A172 (cell line): ENCODE measurements at places on chromosomes 6 and 20. TPM values are rescaled to one million over a fixed set of nuclear protein-coding genes. Genes with fewer than 3 reads are reported as not detected.

MYH7B gene
- total RNA-seq, result not detected in 2 replicates

GRCh38 chr20:49729780-49730179 is 16.1 kb upstream of the B4GALT5 start:
- DNase-seq, result no peak

FAM184A gene
- total RNA-seq, result 3.1 and 4.6 TPM in 2 replicates

DNA sequence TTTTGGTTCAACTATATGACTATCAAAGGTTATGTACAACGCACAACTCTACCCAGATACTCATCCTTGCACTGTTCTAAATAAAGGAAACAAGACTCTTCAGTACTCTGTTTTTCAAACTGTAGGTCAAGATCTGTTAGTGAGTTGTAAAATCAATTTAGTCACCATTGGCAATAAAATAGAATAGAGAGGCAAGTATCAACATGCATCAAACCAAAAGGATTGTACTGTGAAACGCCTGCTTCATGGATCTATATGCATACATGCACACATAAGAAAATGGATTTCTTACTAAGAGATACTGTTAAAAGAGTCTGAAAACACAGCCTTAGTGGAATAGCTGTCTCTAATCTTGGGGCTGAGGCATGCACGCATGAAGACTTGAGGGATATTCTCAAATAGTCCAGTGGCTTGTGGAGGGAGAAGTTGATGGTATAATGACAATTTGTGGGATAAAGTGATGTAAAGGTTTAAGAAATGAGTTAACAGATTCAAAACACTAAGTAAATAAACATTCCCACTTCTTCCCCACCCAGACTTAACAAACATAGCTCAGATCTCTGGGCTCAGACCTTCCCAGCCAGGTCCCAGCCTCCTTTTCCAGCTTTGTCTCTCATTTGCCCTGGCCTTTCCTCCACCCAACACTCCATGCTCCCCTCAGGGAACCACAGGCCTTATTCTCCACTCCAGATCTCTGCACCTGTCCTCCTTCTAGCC is 10.7 kb upstream of the LZTS3 start:
- no peak for DNase-seq

DNA sequence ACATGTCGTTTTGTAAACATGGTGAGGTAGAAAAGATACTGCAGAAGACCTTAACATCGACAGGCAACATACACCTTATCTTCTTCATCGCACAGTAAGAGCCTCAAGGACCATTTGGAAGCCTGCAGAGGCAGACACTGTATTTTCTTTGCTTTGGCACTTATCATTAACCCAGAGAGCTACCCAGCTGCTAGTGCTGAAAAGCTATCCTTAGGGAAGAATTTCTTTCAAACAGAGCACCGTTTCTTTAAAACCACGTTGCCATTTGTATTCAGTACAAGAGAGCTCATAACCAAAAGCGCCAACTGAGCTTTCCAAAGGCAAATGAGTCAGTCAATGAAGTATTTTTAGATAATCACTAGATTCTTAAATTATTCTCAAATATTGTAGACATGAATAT is 306.6 kb downstream of the EPM2A start:
- DNase-seq, result no peak

GRCh38 chr6:3592371-3592941 is 135.6 kb upstream of the SLC22A23 start:
- DNase-seq, result peak; percentile 86

DNA sequence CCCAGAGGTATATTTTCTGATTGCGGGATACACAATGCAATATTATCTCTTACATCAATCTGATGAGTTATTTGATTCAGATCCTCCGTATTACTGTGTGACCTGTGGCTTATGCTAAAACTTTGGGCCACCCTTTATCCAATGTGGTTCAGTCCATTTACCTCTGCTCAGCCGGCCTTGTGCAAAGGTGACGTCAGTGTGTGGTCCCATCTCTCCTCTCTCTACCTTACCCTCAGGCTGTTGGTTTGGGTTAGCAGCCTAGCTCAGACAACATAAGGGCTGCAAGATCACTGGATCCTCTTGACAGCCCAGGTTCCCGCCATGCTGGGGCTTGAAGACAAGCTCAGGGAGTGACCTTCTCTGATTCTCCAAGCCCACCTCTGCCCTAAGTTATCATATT is 33.0 kb downstream of the SNHG17 start:
- DNase-seq, result no peak

PDYN gene
- total RNA-seq, result not detected in 2 replicates

- DNase-seq, result no peak
These were observed 119.2 kb upstream of the CCN2 start for GRCh38 chr6:132070356-132070755.

IFT52 gene
- total RNA-seq, result 43.6 and 53.6 TPM in 2 replicates

DNA sequence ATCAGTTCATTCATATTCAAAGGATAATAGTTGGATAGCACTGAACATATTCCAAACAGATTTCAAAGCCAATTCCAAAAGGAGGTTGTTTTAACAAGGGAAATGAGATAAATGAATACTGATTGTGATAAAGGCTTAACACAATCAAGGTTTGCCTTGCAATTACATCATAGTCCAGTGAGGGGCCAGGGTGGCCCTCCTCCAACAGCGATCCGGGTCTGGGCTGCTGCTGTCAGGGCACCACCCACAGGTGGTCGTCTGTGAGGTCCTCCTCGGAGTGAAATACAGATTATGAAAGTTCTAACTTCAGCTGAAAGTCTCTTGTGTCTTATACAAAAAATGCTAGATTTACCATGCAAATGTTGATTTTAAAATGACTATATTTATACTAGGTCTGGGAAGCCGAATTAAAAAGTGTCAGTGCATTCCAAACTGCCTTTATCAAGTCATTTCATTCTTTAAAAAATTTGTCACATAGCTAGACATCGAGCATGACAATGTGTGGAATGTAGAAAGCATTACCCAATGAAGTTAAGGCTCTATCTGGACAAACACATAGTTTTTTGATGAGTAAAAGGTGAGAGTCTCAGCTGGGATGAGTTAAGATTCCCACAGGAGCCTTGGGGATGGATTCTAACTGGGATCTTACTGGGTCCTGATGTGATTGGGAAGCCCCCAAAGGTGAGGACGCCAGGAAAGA is 65.9 kb upstream of the SLC22A23 start:
- peak; percentile 82 for DNase-seq

GRCh38 chr20:50023116-50023805 is 40.5 kb downstream of the SNAI1 start:
- no peak for DNase-seq

- peak; percentile 11 for DNase-seq
These were observed 69.9 kb upstream of the SCGN start for GRCh38 chr6:25582101-25582500.

DNA sequence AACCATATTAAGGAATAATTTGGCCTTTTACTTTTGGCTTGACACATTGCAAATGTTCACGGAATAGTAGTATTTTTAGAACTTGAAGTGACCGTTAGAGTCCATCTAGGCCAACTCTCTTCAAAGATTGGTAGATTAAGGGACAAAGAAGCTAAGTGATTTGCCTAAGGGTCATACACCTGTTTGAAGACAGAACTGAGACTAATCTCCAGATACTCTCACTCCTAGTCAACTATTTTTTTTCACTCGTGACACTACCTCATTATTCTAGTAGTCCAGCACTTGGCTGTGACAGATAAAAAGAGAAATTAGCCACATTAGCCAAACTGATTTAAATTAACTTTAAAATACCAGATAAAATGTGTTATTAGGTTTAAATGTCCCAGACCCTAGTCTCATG is 10.6 kb downstream of the ACSS2 start:
- no peak for DNase-seq

DNA sequence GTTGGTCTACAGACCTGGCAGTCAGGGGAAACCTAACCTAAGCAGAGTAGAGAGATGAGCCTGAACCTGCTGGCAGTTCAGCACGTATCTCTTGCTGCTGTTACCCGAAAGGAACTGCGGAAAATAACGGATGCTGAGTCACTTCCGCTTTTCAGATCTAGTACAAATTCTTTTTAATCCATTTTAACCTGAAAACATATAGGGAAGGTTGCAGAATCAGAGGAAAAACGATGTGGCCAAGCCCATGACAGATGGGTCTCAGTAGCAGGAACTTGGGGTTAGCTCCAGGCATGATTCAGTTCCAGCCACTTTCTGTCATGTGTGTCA is 351.9 kb upstream of the PRND start:
- peak; percentile 28 for DNase-seq

DNA sequence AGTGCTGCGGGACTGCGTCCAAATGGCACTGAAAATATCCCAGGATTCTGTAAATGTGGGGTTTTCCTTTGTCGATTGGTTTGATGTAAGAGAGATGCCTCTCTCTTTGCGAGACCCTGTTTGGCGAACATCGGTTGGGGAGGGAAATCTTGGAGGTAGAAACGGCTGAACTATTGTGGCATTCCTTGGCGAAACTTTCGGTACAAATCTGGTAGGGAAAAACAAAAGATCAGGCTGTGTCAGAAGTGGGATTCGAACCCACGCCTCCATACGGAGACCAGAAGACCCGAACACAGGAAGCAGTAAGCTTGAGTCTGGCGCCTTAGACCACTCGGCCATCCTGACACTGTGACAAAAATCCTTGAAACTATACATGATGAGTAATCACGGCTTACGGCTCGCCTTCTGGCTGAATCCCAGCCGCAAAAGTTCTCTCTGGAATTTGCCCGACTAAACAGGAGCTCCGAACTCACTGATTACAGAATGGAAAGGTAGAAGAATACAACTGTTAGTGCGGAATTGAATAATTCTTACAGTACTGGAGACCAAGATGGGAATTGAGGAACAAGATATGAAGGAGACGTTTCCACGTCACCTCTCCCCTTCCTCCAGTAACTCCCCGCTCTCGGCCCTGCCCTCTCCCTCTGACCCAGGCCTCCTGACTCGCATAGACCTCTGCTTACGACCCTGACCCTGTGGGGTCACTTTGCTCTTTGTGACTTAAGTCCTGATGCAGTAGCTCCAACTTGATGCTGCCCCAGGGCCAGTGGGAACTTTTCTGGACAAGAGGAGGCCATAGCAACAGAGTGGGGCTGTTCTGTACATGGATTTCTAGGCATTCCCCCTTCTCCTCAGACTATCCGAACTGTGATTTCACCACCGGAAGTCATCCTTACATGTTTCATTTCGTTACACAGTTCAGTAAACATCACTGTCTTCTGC is 132.8 kb upstream of the ZNF184 start:
- DNase-seq, result peak; percentile 92

PAX1 gene
- not detected in 2 replicates for total RNA-seq

- DNase-seq, result no peak
These were observed 211.5 kb downstream of the GRM1 start for GRCh38 chr6:146240322-146240721.

- no peak for DNase-seq
These were observed 4.7 kb downstream of the PTK6 start for GRCh38 chr20:63532449-63532971.

SLC16A10 gene
- total RNA-seq, result 0.41 and 2.6 TPM in 2 replicates

DNA sequence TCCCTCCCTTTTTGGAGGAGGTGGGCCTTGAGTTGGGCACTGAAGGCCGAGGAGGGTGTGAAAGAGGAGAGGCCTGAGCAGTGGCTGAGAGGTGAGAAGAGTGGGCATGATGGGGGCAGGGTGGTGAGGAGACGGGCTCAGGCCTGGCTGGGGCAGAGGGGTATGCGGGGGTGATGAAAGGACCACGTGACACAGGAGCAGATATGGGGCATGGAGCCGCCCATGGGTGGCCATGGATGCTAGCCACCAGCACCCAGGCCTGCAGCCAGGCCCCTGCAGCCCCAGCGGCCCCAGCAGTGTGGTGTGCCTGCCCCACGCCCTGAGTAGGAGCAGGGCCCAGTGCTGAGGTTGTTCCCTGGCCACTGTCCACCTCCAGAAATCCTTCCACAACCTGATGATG is 26.5 kb downstream of the UQCC2 start:
- DNase-seq, result no peak

GRCh38 chr20:8974009-8974708 is 94.7 kb upstream of the PLCB4 start:
- no peak for DNase-seq

CASS4 gene
- not detected in 2 replicates for total RNA-seq

- no peak for DNase-seq
These were observed 52.1 kb downstream of the FAXC start for GRCh38 chr6:99297415-99297814.

GRCh38 chr20:63744574-63745423 is 5.2 kb downstream of the SLC2A4RG start:
- no peak for DNase-seq

DNA sequence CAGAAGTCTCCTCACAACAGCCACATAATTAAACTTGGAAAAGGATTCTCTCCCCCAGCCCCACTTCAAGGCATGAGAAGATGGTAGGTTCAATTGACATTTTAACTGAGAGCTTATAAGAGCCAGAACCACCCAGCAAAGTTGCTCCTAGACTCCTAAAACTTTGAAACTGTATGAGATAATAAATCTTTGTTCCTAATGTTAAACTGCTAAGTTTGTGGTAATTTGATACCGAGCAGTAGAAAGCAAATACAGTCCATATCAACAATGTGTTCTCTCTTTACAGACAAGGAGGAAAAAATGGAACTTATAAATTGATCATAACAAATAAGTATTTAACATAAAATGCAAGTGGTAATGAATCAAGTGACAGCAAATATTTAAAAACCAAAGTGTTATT is 831.8 kb downstream of the MAFB start:
- no peak for DNase-seq

DNA sequence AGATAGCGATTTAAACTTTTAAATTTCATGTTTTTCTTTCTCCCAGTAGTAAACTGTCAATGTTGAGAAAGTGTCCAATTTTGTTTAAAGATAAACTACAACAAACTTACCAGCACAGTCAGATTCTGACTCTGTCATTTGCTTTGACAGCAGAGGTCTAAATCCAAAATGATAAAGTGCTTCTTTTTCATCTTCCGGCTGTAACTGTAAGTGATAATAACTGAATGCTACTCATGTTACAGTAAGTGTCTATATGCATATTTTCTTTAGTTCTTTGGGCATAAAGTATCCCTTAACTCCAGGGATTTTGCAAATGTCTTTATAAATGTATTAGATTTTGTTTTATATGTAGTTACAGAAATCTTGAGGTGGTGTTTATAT is 610.4 kb downstream of the RFPL4B start:
- DNase-seq, result no peak

GRCh38 chr6:34145161-34146020 is 496 bp downstream of the GRM4 start:
- peak; percentile 18 for DNase-seq

DNA sequence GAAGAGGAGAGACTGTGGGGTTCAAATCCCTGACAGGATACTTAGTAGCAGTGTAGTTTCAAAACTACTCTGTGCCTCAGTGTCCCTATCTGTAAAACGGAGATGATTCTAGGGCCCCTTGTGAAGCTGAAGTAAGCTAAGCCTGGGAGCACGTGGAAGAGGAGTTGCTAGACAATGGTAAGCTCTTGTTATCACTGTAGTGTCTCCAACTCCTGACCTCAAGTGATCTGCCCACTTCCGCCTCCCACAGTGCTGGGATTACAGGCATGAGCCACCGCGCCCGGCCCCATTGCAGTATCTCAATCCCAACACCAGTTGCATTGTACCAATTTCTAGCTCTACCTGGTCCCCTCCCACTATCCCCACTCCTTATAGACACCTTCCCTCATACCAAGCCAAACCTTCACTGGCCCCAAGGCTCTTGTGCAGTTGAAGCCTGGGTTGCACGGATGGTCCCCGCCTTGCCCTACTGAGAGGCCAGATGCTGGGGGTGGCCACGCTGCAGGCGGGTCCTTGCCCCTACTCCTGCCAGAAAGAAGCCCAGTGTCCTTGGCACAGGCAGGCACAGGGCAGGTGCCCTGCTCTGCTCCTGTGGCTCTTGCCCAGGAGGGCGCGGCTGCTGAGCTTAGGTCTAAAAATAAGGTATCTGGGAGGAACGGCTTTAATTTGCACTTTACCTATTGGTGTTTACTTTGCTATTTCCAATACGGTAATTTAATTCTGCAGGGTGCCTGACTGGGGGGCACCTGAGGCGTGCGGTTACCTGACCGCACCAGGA is 118.1 kb downstream of the VEGFA start:
- DNase-seq, result peak; percentile 28

PKIG gene
- total RNA-seq, result 139 and 149 TPM in 2 replicates
